ENCODE measurements at places on chromosomes 2 and 18.

DNA sequence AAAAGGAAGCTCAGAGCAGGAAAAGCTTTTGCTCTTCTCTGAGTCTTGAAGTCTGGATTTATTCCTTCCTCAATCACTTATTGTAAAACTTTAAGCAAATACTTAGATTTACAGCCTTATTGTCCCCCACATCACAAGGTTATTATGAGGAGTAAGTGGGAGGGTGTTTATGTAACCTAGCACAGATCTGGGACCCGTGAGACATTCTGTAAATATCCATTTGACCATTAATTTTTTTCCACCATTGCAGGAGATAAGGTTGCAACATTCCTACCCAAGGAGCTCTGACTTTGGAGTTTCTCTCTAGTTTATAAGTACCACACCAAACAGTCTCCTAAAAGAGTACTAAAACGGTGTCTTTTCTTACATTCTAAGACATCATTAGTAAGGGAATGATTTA is 52.1 kb upstream of the CTIF start:
- DNase-seq: no peak

DNA sequence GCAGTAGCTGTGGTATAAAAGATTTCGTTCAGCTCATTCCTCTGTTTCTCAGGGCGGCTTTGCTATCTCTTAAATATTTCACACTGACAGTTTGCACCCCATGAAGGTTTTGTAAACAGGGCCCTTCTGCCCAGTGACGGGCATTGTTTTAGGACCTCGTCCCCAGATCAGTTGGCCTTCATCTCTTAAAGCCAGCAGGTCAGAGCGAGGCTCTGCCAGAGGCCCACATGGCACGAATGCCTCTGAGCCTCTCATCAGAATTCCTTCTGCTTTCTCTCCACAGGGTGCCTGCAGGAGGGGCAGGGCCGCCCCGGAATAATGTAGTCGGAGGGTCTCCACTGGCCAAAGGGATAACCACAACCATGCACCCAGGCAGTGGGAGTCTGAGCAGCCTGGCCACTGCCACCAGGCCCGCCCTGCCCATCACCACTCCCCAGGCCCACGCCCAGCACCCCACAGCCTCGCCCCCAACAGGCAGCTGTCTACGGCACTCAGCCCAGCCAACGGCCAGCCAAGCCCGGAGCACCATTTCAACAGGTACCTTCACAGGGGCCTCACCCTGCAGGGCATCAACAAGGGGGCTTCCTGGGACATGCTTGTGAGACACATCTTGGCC is 177.0 kb downstream of the SEPTIN10 start:
- peak; percentile 79 for DNase-seq

DNA sequence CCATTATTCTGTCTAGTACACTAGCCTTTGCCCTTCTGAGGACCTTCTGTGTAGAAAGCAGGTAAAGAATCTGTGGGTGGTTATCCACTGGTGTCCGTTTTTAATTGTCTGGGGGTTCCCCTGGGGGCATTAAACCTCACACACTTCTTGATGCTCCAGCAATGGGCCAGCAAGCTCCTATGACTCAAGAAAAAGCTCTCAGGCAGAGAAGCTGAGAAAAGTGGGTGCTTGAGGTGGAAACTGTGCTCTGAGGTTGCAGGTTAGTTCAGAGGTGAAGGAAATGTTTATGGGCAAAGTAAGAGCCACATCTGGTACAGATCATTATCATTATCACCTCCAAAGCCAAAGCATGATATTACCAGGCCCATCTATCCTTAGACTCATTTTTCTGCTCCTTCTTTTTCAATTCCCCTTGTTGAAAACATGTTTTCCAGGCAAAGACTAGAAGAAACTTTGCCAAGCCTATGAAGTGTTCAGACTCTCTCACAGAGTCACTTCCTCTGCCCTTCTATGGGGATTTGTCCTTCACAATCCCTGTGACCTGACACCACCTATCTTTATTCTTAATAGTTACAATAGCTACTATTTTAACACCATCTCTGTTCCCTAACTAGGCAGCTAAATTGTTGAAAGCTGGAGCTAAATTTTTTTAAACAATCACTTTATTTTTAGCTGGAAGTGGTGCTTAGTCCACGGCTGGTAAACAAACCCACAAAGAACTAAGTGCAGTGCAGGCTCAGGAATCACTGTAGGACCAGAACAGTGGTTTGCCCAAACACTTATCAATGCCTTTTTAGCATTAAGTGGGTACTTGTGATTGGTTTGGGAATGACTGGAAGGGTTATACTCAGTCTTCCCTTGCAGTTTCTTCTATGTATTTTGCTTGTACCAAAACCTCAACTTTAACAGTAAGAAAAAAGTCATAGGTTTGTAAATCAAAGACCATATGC is 512.8 kb upstream of the POU3F3 start:
- no peak for DNase-seq

DNA sequence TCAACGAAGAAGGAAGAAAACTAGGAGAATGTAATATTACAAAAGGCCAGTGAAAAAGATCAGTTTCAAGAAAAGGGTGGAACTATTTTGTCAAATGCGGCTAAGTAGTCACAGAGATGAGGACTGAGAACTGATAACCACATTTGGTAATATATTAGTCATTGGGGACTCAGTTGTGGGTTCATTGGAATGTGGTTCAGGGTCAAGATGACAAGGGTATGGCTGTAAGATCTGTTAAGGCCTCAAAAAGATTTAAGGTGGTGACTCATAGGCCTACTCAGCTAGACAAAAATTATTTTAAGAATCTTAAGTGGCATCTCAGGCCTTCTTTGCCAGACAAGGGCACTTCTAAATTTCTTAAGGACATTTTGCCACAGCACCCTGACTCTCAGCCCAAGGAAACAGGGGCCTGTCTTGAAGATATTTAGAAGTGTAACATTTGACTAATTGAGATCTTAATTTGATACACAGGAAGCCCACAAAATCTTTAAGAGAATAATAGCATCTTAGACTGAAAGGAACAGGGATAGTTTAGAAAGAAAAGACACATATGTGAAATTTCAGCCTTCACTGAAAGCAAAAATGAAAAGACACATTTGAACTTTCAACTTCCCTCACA is 81.3 kb downstream of the STRADB start:
- DNase-seq: no peak

DNA sequence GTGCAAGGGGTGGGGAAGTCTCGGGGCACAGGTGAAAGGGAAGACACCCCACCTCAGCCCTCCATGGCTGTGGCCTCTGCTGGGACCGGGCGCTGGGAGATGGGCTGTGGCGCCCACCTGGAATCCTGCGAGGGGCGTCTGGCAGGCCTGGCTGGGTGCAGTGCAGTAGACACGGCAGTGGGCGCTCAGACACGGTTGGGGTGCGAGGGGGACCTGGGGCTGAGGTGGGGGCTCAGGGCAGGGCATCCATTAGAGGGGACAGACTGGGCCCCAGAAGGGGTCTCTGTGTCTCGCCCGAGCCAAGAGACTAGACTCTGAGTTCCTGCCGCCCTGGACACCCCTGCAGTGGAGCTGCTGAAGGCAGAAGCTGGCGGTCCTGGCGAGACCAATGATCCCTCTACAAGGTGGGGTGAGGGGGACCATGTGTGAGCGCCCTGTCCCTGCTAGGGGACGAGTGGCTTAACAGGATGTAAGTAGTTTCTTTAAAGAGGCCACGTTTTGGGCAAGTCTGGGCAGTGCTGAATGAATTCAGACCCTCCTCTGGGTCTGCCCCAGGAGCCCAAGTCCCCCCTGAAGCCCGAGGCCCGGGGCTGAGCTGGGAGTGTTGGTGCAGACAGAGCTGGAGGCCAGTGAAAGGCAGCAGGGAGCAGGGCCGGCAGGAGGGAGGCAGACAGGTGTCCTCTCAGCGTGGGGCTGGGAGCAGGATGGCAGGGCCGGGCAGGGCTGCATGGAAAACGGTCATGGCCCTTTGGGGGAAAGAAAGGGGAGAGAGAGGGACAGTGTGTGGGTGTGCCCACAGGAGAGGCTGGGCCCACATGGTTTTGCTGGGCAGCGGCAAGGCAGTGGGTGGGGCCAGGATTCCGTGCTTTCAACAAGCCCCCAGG is 57.2 kb downstream of the HS6ST1 start:
- DNase-seq: no peak

- no peak for DNase-seq
Observed at GRCh38 chr18:74370115-74370514, 54.5 kb downstream of the C18orf63 start.

DNA sequence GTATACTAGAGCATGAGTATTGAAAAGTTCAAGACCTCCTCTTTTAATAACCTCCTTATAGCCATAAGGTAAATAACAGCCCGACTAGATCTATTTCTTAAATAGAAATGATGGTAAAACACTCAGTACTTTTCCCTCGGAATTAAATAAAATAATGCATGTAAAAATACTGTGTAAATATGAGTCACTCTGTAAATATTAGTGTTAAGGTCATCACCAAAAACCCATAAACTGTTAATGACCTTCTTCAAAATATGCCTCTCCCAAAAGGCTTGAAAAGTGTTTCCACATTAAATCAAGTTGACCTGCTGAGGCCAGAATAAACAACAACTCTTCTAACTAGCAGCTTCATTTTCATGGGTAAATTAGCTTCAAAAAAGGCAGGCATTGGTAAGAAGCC is 25.3 kb upstream of the BZW1 start:
- DNase-seq: no peak

DNA sequence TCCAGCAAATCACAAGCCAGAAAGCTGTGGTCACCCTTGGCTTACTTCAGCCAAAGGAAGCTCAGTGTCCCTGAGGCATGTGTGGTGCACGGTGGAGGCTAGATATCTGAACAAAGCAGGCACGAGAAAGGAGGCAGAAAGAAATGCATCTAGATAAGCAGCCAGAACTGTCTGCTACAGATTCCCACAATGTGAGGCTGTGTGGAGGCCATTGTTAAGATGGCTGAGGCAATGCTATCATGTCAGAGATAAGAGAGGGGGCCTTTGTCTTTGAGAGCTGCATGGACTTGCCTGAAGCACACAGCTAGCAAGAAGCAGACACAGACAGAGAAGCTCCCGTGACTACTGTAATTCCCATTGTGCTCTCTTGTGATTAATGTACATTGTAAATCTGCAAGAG is 110.5 kb upstream of the LYPD6 start:
- DNase-seq: no peak

- no peak for DNase-seq
Observed at GRCh38 chr18:38369772-38370690, 804.4 kb upstream of the CELF4 start.

DNA sequence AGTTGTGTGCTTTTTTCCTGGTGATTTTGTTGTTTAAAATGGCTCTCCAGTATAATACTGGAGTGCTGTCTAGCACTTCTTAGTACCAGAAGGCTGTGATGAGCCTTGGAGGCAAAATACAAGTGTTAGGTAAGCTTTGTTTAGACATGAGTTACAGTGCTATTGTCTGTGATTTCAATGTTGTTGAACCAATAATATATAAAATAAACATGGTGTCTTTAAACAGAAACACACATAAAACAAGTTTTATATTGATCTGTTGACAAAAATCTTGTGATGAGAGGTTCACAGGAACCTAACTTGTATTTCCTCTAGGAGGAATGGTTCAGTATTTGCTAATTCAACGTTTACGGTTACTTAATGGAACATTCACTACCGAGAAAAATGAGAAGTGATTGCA is 5.0 kb upstream of the FAM171B start:
- no peak for DNase-seq

- DNase-seq: no peak
Observed at GRCh38 chr2:26459991-26460612, 17.8 kb downstream of the OTOF start.

GRCh38 chr18:50729986-50730385 is 89.8 kb downstream of the MRO start:
- DNase-seq: no peak

- DNase-seq: no peak
Observed at GRCh38 chr2:100683231-100683630, 120.4 kb downstream of the PDCL3 start.

DNA sequence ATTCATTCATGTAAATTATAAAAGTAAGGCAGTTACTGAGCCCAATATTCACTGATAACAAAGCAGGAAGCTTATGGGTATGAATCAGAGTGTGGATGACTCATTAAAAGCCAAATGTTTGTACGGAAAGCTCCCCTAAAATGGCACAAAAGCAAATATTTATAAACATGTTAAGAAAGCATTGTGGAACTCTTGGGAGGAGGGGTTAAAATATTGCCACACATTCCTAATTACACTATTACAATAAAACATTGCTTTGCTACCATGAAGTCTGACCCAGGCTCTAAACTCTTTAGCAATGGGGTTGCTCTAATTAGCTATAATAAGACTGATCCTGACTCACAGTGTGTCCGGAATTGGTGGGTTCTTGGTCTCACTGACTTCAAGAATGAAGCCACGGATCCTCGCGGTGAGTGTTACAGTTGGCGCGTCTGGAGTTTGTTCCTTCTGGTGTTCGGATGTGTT is 110.9 kb downstream of the NAB1 start:
- DNase-seq: no peak

- DNase-seq: no peak
Observed at GRCh38 chr2:33104052-33104623, 157.4 kb downstream of the LTBP1 start.

GRCh38 chr2:40488927-40489677 is 37.2 kb upstream of the SLC8A1 start:
- no peak for DNase-seq

GRCh38 chr2:220556658-220557057 is 929.2 kb downstream of the SLC4A3 start:
- DNase-seq: no peak

DNA sequence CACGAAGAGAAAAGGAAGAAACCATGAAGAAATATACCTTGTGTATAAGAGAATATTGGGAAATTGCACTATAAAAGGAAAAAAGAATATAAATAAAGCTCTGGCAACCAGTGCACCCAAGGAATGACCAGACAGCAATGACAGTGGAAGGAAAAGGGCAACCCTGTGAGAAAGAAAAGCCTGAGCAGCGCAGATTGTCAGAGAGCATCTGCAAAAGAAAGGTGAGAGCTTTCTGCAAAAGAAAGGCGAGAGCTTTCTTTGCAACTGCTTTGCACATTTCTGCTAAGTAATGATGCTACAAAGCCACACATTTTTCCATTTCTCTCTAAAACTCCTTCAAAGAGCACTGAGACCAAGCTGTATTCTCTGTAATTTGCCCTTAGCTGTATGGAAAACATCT is 83.6 kb downstream of the CTNNA2 start:
- DNase-seq: no peak

GRCh38 chr2:124586210-124586609 is 561.1 kb downstream of the CNTNAP5 start:
- no peak for DNase-seq

DNA sequence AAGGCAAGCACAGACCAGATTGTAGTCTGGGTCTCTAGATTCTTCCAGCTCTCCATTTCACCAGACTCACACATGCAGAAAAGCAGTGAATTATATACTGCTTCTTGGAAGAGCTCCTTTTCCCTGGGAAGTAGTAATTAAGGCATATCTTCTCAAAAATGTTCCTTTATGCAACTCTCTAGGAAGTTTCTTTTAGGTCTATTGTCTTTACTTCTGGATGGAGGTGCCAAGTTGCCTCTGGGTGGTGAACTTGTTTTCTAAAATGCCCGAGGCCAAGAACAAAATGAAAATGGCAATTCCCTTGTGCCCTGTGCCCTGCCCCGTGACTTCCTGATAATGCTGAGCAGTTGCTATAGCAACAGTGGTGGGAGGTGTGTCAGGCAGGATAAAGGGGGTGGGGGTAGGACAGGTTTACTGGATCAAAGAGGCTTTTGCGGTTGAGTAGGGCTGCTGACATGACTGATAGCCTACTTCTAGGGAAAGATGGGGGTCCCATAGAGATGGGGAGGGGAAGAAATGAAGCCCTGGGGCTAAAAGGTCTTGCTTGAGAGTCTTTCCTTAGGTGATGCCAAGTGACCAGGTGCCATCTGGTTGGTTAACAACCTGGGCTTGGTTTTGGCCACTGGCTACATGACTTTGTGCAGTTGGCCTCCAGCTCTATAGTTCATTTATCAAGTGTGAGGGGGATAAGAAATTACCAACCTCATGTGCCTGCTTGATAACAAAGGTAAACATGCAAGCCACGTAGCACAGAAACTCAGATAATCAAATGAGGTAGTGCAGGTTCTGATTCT is 11.8 kb downstream of the IGFBP2 start:
- DNase-seq: no peak
